Daoy (cell line): ENCODE measurements at places on chromosomes 1 and 21. TPM values are rescaled to one million over a fixed set of nuclear protein-coding genes. Genes with fewer than 3 reads are reported as not detected.

DNA sequence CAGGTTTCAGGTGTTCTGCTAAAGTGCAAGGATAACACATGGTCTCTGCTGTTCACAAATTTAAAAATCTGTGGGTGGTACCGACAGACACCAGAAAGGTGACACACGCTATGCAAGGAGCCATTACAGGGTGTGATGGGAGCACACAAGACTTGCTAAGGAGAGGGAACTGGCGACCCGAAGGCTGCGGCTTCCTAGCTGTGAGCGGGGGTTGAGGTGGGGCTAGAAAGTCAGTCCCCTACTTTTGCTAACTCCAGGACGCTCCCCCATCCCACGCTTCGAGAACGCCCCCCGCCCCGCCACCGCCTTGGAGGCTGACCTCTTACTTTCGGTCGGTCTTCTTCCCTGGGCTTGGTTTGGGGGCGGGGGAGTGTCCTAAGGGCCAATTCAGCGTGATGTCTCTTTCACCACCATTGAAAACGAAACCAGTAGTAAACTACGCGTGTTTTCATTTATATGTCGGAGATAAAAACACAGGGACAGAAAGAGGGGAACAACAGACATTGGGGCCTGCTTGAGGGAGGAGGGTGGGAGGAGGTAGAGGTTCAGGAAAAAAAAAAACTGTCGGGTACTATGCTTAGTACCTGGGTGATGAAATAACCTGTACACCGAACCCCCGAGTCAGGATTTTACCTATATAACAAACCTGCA lies 1.1 kb downstream of the CKS1B start:
- DNase-seq = peak; percentile 63

The GBP1 gene
- total RNA-seq = 101 and 111 TPM in 2 replicates

The CDA gene
- 1.5 TPM in 1 of 2 replicates, not detected in the other for total RNA-seq

The RRAGC gene
- 10.1 and 11.5 TPM in 2 replicates for total RNA-seq

The SAMSN1 gene
- 0.63 TPM in 1 of 2 replicates, not detected in the other for total RNA-seq

GRCh38 chr1:12143631-12144155 lies 23.1 kb upstream of the TNFRSF1B start:
- DNase-seq = peak; percentile 96

The SRM gene
- 26.6 and 40.4 TPM in 2 replicates for total RNA-seq

- DNase-seq = peak; percentile 91
These were observed 23.2 kb downstream of the MYBPH start for GRCh38 chr1:203152158-203153034.

- DNase-seq = no peak
These were observed 1.6 kb downstream of the KRTAP10-2 start for GRCh38 chr21:44549525-44550211.

The CR1 gene
- 0.03 TPM in 1 of 2 replicates, not detected in the other for total RNA-seq

GRCh38 chr1:170049176-170049800 lies 25.2 kb downstream of the KIFAP3 start:
- no peak for DNase-seq

The PLCH2 gene
- 0.06 TPM in 1 of 2 replicates, not detected in the other for total RNA-seq

DNA sequence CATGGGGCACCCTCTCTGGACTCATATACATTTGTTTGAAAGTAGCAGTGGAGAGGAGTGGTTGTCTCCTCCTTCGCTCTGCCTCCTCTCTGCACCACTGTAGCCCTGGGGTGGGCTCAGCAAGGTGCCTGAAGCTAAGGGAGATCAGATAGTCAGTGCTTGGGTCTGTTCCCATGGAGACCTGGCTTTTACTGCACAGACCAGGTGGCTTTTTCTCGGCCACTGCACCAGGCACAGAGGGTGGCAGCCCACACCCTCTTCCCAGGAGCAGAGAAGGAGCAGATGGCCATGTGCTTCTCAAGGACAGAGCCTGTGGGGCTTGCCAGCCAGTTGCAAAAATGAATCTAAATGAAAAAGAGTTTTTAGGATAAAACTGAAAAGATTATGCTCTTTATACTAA lies 123.4 kb upstream of the KCNK1 start:
- DNase-seq = no peak

DNA sequence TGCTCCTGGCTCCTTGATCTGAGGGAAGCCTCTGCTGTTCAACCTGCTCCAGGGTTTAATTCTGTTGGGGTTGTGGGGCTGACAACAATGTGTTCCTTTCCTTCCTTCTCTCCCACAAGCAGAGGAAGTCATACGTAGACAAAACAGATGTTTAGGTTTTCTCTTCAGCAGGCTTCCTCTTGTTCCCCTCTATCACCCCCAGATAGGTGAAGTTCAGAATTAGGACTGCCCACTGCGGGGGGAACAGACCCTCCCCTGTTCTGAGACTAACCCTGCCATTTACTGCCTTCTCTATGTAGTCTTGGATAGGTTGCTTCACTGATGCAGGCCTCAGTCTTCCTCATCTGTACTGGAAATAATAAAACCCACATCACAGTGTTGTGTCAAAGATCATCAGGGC lies 30.0 kb upstream of the NRDC start:
- DNase-seq = no peak

The CCDC27 gene
- total RNA-seq = not detected in 2 replicates

The CGN gene
- 3.5 and 4.1 TPM in 2 replicates for total RNA-seq
